MCF 10A (cell line): ENCODE measurements at places on chromosomes 3 and 15. TPM values are rescaled to one million over a fixed set of nuclear protein-coding genes. Genes with fewer than 3 reads are reported as not detected.

The THRB gene
- 3.8 and 4.2 TPM in 2 replicates for total RNA-seq

The EXD1 gene
- 0.12 and 0.37 TPM in 2 replicates for total RNA-seq

The ANKUB1 gene
- not detected in 2 replicates for total RNA-seq

The GOLGA8S gene
- 0.16 and 0.17 TPM in 2 replicates for total RNA-seq

The FBLN2 gene
- total RNA-seq: not detected in 2 replicates

The FBXL22 gene
- 0.39 and 0.58 TPM in 2 replicates for total RNA-seq

The ADAMTSL3 gene
- 1.2 TPM in 2 replicates for total RNA-seq

The GASK1A gene
- not detected in 2 replicates for total RNA-seq

The LRIG1 gene
- total RNA-seq: 15.2 and 17.2 TPM in 2 replicates

The GSK3B gene
- 71.5 and 73.6 TPM in 2 replicates for total RNA-seq

The LAMB2 gene
- 224 and 264 TPM in 2 replicates for total RNA-seq

The HCLS1 gene
- total RNA-seq: 1.6 and 2.5 TPM in 2 replicates

The KNG1 gene
- total RNA-seq: not detected in 2 replicates

The PLCL2 gene
- total RNA-seq: 0.17 and 0.51 TPM in 2 replicates

The SLC2A2 gene
- total RNA-seq: not detected in 2 replicates

The CHRD gene
- not detected in 2 replicates for total RNA-seq

The PLSCR5 gene
- not detected in 2 replicates for total RNA-seq

The C3orf22 gene
- not detected in 2 replicates for total RNA-seq

The TPRG1 gene
- 1.5 and 2.0 TPM in 2 replicates for total RNA-seq

The UMPS gene
- total RNA-seq: 33.4 and 49.3 TPM in 2 replicates

The GPR149 gene
- not detected in 2 replicates for total RNA-seq

The HES1 gene
- total RNA-seq: 34.6 and 37.8 TPM in 2 replicates

The CEP97 gene
- 11.5 and 14.2 TPM in 2 replicates for total RNA-seq

The PLA2G4F gene
- total RNA-seq: 0.30 TPM in 1 of 2 replicates, not detected in the other

The IL1RAP gene
- 46.5 and 62.0 TPM in 2 replicates for total RNA-seq

The CLDN11 gene
- not detected in 2 replicates for total RNA-seq

The TMCO5A gene
- not detected in 2 replicates for total RNA-seq

The LEKR1 gene
- 1.3 and 2.2 TPM in 2 replicates for total RNA-seq

The SLC28A1 gene
- not detected in 2 replicates for total RNA-seq

The P2RY12 gene
- total RNA-seq: not detected in 2 replicates

The ZNF592 gene
- total RNA-seq: 27.0 and 27.5 TPM in 2 replicates

The A4GNT gene
- not detected in 2 replicates for total RNA-seq

The DPPA4 gene
- not detected in 2 replicates for total RNA-seq

The ARHGEF26 gene
- 0.29 and 0.63 TPM in 2 replicates for total RNA-seq
